Fibroblast of lung (primary cell): ENCODE measurements at places on chromosomes 6 and 20. TPM values are rescaled to one million over a fixed set of nuclear protein-coding genes. Genes with fewer than 3 reads are reported as not detected.

GRCh38 chr6:71029555-71029954 lies 72.7 kb upstream of the B3GAT2 start:
- no peak for DNase-seq

DNA sequence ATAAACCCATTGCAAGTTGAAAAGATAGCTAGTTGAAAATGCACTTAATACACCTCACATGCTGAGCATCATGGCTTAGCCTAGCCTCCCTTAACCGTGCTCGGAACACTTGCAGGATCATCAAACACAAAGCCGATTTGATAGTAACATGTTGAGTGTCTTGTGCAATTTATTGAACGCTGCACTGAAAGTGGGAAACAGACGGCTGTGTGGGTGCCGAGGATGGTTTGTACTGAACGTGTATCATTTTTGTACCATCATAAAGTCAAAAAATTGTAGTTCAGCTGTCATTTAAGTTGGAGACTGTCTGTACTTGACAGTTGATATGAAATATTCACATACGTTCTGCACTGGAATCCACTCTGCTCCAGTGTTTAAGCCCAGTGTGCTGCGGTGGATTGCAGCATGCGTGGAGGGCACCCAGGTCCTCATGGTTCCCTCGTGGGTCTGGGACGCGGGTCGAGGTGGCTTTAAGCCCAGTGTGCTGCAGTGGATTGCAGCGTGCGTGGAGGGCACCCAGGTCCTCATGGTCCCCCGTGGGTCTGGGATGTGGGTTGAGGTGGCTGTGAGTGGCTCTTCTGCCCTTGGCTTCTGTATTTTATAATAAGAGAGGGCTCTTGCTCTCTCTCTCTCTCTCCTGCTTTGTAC lies 77.0 kb downstream of the CDH4 start:
- no peak for DNase-seq

DNA sequence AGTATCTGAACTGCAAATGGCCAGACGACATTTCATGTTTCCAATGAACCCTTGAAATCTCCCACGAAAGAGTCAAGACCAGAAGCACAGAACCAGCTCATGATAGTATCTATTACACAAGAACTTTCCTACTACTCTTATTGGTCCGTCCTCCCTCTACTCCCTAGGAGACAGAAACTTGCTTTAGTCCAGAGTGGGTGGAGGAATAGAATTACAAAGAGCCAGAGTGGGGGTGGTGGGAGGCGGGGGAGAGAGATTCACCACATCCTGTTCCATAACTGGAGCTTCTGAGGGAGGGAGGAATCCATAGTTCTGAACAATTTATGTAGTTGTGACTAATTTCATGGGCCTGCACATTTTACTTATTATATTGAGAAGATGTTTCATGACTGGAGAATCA lies 18.5 kb upstream of the WFDC10A start:
- peak; percentile 16 for DNase-seq

DNA sequence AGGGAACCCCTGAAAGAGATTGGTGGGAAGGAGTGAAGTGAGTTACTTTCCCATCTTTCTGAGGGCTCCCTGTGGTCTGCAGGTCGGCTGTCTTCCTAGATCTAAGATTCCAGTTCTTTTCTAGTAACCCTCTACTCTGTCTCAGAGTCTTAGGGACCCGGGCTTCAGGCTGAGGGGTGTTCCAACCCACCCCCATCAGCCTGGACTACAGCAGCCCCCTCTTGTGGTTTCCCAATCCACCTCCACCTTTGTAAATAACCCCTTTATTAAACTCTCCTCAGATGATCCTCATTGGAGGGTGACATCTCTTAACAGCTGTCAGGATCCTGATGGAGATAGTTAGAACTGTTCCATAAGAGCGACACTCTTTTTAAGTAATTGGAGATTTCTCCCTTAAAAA lies 300.4 kb downstream of the LRFN2 start:
- no peak for DNase-seq

DNA sequence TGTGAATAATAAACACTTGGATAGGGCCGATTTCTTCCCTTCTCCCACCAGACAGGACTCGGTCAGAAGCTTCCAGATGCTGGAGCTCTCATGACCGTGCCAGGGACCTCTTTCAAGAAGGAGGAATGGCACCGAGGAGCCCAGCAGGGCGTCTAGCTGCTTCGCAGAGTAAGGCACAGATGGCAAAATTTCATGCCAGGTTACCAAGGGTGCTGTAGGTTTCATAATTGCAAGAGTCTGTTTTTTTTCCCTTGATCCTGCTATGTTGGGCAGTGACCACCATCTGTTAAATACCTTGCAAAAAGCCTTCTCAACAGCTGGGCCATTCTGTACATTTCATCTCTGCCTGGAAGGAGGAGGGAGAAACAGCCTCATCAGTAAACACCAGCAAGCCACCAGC lies 111.8 kb downstream of the EDN3 start:
- DNase-seq: no peak

DNA sequence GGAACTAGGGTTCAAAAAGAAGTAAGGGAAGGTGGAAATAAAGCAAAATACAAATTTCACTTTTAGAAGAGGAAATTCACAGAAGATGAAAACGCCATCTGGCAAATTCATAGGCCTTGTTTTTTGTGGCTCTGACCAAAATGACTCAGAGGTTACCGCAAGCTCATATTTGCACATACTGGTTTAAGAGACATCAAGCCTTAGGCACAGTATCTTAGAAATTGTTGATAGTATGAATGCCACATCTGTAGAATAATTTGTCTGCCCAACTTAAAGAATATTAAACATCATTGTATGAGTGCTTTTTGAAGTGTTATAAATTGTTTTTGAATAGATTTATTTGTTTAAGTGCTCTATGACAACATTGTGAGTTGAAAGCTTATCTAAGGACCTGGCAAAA lies 10.6 kb downstream of the TAAR1 start:
- peak; percentile 84 for DNase-seq

- DNase-seq: no peak
These were observed 21.2 kb downstream of the MYLIP start for GRCh38 chr6:16150098-16150497.

DNA sequence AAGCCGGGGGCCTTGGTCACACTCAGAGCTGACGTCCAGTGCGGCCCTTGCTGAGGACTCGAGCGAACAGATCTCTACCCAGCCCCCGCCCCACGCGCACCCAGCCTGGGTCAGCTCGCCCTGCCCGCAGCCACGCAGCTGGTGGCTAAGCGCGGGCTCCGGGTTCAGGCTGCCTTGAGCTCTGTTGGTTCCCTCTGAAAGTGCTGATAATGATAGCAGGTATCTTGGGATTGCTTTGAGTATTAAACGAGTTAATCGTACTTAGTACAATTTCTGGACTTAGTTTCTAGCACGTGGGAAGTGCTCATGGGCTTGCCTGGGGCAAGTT lies 88.1 kb upstream of the TGM3 start:
- DNase-seq: no peak

GRCh38 chr6:90654166-90654565 lies 67.3 kb upstream of the MAP3K7 start:
- no peak for DNase-seq

GRCh38 chr6:153947808-153948447 lies 91.1 kb upstream of the OPRM1 start:
- DNase-seq: no peak

GRCh38 chr6:11750682-11751081 lies 27.9 kb downstream of the ADTRP start:
- DNase-seq: peak; percentile 41

DNA sequence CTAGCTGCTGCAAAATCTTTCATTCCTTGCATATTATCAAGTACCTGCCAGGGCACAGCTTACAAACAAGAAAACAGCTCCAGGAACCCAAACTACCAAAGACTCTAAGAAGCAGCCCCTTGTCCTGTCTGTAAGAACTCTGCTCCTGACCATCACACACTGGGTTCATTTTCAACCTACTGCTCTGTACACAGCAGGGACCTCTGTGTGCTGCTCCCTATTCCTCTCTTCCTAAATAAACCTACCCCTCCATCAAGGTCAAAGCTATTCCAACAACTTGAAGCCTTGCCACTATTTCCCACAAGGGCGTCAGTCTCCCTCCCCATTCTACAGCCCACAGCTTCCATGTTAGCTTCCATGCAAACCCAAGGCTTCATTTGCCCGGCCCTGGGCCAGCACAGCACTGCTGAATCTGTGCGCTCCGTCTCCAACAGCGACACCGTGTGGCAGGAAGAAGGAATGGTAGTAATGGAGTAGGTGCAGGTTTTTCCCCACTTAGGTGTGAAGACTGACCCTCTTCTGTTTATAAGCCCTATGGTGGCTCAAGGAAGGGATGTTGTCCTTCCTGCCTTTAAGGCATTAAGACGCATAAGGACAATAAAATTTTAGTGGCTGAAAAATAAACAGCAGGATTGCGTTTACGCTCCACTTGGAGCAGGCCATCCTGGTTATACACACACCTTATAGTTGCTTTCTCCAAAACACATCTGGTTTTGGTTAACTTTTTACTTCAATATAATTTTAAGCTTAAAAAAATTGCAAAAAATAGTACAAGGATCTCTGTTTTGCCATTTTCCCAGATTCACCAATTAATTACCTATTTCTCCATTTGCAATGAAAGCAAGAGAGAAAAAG lies 115.2 kb upstream of the NXT1 start:
- peak; percentile 41 for DNase-seq

- no peak for DNase-seq
These were observed 610.7 kb downstream of the QKI start for GRCh38 chr6:164025180-164025579.

DNA sequence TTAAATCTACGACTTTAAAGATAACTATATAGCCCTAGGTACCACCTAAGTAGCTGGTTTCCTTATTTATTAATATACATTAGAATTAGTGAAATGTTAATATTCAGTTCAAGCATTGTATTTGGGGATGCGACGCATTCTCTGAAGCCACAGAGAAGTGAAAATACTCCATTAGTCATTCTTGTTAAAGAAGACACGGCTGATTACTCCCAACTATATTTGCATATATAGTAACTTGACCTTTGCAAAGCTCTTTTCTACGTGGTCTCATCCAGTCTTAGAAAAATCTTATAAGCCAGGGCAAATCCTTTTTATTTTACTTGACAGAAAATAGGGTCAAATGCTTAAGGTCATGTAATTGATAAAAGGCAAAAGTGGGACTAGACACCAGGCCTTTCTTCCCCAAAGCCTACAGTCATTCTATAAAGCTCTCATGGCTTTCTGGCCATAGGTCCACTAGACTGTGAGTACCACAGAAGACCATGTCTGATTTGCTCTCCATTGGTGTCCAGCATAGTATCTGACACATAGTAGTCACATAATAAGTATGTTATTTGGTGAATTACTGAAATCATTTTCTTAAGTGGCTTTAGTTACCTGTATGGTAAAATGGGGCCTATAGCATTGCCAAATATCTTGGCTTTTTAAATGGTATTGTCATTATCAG lies 11.3 kb downstream of the ZHX3 start:
- DNase-seq: no peak

- no peak for DNase-seq
These were observed 90.1 kb downstream of the ZNF217 start for GRCh38 chr20:53503517-53503919.

DNA sequence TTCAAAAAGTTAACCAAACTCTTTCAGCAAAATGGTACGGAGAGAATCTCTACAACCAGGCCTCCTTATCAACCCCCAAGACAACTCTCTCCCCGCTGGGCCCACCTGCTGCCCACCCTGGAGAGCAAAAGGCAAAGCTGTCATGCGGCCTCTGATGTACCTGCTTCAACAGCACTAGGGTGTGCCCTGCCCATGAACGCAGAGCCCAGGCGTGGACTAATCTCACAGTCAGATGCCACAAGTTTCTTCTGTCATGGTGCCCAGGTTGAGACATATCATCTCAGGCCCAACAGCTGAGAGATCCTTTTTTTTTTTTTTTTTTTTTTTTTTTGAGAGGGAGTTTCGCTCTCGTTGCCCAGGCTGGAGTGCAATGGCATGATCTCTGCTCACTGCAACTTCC lies 26.3 kb downstream of the SLC2A4RG start:
- no peak for DNase-seq

DNA sequence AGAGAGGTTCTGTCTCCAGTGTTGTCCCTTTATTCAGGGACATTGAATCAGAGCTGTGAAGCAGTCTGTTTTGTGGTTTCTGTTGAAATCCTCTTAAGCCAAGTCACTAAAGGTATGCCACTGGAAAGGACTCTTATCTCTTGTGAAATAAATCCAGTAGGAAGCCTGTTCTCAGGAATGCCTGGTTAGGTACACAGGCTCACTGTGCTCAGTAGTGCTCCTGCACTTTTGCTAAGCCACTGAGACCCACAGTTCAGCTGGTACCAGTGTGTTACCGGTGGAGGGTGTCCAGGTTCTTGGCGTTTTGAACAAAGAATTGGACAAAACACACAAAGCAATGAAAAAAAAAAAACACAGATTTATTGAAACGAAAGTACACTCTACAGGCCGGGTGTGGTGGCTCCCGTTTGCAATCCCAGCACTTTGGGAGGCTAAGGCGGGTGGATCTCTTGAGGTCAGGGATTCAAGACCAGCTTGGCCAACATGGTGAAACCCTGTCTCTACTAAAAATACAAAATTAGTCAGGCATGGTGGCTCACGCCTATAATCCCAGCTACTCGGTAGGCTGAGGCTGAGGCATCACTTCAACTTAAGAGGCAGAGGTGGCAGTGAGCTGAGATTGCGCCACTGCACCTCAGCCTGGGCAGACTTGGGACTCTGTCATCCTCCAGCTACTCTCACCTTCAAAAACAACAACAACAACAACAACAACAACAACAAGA lies 186.1 kb downstream of the JARID2 start:
- DNase-seq: no peak

- peak; percentile 82 for DNase-seq
These were observed 1.3 kb downstream of the TUBB start for GRCh38 chr6:30721198-30722024.

DNA sequence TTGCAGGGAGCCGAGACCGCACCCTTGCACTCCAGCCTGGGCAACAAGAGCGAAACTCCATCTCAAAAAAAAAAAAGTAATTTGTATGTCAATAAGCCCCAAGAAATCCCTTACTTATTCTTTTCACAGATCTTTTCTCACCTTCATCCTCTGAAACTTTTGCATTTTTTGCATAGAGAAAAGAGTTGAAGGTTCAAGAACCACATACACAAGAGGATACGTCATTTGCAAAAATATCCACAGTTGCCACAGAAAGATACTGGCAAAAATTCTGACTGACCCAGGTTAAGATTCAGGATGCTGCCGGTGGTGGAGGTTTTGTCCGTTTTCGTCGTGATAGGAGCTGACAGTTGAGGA lies 94.5 kb downstream of the ZMYND8 start:
- no peak for DNase-seq

The ETV7 gene
- total RNA-seq: 1.0 and 1.5 TPM in 2 replicates

The FAM209A gene
- total RNA-seq: not detected in 2 replicates

The L3MBTL3 gene
- 5.6 and 6.4 TPM in 2 replicates for total RNA-seq

The C6orf118 gene
- not detected in 2 replicates for total RNA-seq

The CYP21A2 gene
- not detected in 2 replicates for total RNA-seq

The HLA-G gene
- total RNA-seq: not detected in 2 replicates

The HLA-DQA1 gene
- 0.26 TPM in 1 of 2 replicates, not detected in the other for total RNA-seq
